ENCODE measurements at places on chromosomes 16 and 17. TPM values are rescaled to one million over a fixed set of nuclear protein-coding genes. Genes with fewer than 3 reads are reported as not detected.

CD300LF gene
- total RNA-seq: not detected

OTOP2 gene
- total RNA-seq: not detected

HS3ST3B1 gene
- 76.9 TPM for total RNA-seq

KCNJ18 gene
- not detected for total RNA-seq

DNA sequence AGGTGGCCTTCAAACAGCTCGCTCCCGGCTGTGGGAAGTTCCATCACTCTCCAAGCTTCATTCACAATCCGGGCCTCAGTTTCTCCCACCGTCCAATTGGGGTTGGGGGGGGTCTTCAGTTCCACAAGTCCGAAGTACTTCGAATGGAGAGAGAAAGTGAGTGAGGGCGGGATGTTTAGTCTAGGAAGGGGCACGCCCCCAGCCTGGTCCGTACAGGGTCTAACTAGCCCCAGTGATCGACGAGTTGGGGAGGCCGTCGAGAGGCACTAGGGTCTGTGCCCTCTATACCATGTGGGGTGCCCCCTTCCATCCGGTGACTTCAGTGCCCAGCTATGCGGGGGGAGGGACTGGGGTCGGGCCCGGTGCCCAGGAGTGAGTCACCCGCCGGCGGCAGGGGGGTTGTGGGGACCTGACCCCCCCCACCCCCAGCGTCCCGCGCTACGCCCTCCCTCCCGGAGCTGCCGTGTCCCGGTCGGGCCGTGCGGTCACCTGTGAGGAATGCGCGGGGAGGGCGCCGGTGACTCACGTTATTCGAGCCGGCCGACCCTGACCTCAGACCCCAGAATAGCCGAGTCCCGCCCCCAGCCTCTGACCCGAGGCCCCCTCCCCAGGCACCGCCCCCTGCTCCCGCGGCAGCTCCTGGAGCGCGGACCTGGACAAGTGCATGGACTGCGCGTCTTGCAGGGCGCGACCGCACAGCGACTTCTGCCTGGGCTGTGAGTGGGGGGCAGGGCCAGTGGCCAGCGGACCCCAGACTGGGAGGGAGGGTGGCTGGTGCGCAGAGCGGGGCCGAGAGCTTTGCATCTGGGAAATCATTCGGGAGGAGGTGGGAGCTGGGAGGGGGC is 658 bp downstream of the TNFRSF12A start:
- DNase-seq: peak; percentile 92
- no peaks in the 10 kb centered on the region for H3K36me3 ChIP-seq
- H3K4me3 ChIP-seq: peak overlapping the region; percentile 86
- H3K27ac ChIP-seq: peak overlapping the region; percentile 96
- H3K27me3 ChIP-seq: peaks cover 2% of the 10 kb centered on the region
- peaks cover 40% of the 10 kb centered on the region for H3K4me1 ChIP-seq

- no peaks in the 10 kb centered on the region for H3K4me1 ChIP-seq
- no peaks in the 10 kb centered on the region for H3K36me3 ChIP-seq
- no peak overlapping the region for H3K27ac ChIP-seq
- no peak overlapping the region for H3K4me3 ChIP-seq
These were observed 63.8 kb downstream of the GSG1L start for GRCh38 chr16:27999687-28000086.

- H3K4me3 ChIP-seq: no peak overlapping the region
- peaks cover 5% of the 10 kb centered on the region for H3K36me3 ChIP-seq
- no peak for DNase-seq
These were observed 125.4 kb downstream of the MRTFB start for GRCh38 chr16:14196539-14196938.

- H3K4me1 ChIP-seq: peaks cover 10% of the 10 kb centered on the region
- no peaks in the 10 kb centered on the region for H3K27me3 ChIP-seq
- no peaks in the 10 kb centered on the region for H3K36me3 ChIP-seq
- no peak overlapping the region for H3K27ac ChIP-seq
- no peak for DNase-seq
These were observed 26.0 kb upstream of the ADCY9 start for GRCh38 chr16:4142268-4142667.

GRCh38 chr16:19689342-19689741 is 28.7 kb downstream of the KNOP1 start:
- H3K27me3 ChIP-seq: no peaks in the 10 kb centered on the region
- H3K36me3 ChIP-seq: peaks cover 31% of the 10 kb centered on the region
- H3K4me1 ChIP-seq: peaks cover 15% of the 10 kb centered on the region
- no peak overlapping the region for H3K27ac ChIP-seq

DNA sequence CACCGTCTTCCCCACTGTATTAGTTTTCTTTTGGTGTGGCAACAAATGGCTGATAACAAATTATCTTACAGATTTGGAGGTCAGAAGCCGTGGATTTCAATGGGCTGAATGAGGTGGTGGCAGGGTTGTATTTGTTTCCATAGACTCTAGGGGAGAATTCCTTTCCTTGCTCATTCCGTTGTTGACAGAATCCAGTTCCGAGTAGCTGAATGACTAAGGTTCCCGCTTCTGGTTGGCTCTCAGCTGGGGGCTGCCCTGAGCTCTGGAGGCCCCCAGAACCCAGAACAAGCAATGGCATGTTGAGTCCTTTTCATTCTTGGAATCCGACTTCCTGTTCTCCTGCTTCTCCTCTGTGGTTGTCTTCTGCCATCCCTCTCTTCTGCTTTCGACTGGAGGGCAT is 280.4 kb downstream of the SNX29 start:
- H3K27ac ChIP-seq: no peak overlapping the region
- no peak overlapping the region for H3K4me3 ChIP-seq
- peaks cover 7% of the 10 kb centered on the region for H3K4me1 ChIP-seq
- peaks cover 4% of the 10 kb centered on the region for H3K36me3 ChIP-seq

DNA sequence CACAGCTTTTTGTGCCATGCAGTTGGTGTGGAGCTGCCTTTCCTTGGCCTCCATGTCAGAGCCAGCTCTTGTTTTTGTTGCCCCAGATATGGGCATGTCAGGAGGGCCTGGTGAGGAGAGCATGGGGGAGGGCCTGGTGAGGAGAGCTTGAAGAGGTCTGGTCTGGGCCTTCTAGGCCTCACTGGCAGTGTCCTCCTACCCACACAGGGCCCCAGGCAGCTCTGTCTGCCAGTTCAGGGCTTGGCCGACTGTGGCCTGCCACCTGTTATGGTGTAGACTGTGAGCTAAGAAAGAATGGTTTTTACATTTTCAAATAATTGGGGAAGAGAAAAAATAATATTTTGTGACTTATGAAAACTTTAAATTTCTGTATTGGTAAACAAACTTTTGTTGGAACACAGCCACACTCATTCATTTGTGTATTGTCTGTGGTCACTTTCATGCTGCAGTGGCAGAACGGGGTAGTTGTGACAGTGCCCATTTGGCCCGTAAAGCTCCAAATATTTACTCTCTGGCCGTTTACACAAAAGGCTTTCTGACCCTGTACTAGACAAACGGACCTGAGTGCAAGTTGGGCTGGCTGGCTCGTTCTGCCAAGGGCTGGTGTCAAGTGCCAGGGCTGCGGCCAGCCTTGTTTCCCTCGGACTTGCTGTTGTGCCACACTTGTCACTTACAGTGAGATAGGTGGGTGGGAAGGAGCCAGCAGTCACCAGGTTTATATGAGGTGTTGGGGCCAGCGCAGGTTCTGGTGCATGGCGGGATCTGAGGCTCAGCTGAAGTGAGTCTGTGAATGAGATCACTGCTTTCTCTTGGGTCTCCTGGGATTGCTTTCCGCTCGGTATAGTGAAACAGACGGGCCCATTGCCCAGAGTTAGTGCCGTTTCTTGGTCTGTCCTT is 18.2 kb downstream of the PGS1 start:
- H3K4me3 ChIP-seq: no peak overlapping the region
- H3K36me3 ChIP-seq: peaks cover 30% of the 10 kb centered on the region
- peaks cover 47% of the 10 kb centered on the region for H3K4me1 ChIP-seq
- H3K27me3 ChIP-seq: no peaks in the 10 kb centered on the region

DNA sequence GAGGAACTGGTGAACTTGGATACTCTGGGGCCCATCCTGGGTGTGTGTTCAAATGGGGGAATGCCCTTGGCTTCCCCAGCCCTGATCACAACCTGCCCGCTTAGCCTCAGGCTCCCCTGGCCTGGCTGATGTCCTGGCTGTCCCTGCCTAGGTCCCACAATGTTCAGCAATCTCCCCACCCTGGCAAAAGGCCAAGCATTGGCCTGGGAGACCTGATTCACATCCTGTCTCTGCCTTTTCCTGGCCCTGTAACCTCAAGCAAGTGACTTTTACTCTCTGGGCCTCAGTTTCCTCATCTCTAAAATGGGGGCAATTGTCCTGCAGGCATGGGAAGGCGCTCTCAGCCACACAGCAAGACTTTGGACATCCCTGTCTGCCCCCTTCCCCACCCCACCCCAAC is 14.4 kb downstream of the CPNE2 start:
- H3K4me3 ChIP-seq: no peak overlapping the region
- no peak for DNase-seq
- H3K27me3 ChIP-seq: no peaks in the 10 kb centered on the region
- peaks cover 9% of the 10 kb centered on the region for H3K4me1 ChIP-seq

DNA sequence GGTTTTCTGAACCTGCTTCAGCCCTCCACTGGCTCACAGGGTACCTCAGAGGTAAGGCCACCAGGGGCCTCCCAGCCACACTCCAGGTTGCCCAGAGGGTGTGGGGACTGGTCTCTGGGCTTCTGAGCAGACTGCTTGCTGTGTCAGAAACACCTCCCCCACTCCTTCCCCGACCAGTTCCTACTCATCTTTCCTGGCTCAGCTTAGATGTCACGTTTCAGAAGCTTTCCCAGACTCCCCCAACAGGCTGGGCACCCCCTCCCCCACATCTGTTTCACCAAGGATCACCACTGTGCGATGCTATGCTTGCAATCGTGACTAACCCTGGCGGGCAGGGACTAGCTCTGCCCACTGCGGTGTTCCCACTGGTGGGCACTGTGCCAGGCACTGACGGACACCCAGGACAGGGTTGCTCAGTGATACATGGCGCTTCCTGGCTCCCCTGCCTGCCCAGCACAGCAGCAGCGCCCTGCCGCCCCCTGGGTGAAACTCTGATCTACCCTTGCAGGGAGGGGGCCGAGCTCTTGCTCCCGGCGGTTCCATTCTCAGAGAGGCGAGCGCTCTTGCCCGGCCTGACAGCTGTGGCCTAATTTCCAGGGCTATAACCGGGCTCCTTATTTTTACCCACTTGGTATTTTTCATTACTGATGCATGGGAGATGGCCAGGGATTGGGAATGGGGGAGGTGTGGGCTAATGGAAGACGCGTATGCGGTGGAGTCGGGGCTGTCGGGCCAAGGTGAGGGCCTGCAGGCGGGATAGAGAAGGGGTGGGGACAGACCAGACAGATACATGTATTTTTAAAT is 29.4 kb upstream of the MTSS2 start:
- H3K4me3 ChIP-seq: peak overlapping the region; percentile 36
- no peaks in the 10 kb centered on the region for H3K27me3 ChIP-seq
- peak overlapping the region; percentile 97 for H3K27ac ChIP-seq
- H3K4me1 ChIP-seq: peaks cover 62% of the 10 kb centered on the region
- peaks cover 21% of the 10 kb centered on the region for H3K36me3 ChIP-seq

GRCh38 chr17:336110-337021 is 16.2 kb downstream of the RPH3AL start:
- H3K4me3 ChIP-seq: no peak overlapping the region
- no peaks in the 10 kb centered on the region for H3K36me3 ChIP-seq
- H3K27ac ChIP-seq: no peak overlapping the region
- peaks cover 37% of the 10 kb centered on the region for H3K27me3 ChIP-seq
- H3K4me1 ChIP-seq: peaks cover 26% of the 10 kb centered on the region

DNA sequence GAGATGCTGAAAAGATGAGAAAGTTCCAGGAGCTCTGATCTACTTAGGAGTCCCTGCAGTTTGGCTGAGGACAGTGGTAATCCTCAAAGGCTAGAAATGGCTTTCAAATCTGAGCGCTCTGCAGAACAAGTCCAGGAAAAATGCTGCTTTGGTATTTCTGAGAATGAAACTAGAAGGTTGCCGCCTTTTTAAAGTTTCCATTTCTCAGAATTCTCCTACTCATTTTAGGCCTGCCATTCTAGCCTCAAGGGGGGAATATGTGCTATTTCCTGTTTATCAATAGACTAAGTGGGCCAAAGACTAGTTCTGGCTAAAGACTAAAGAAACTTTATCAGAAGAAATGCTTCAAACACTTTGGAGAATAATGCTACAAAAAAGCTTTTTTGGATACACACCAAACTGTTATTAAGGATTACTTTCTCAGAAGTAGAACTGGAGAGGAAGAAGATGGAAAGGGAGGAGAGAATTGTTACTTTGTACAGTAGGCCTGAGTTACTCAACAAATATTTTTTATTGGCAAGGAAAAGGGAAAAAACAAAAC is at the start of gene SLFN12L:
Gene SLFN12L (minus strand): TSS at position 78 of the 541 bp plus-strand sequence. CDS start 15,314 bp downstream, outside the sequence.
- H3K4me3 ChIP-seq: no peak within 1 kb of the TSS
- no peak within 1 kb of the TSS for H3K27ac ChIP-seq
- peaks cover 16% of the 10 kb centered on the region for H3K4me1 ChIP-seq
- no peaks in the 10 kb centered on the region for H3K36me3 ChIP-seq
- H3K27me3 ChIP-seq: peaks cover 7% of the 10 kb centered on the region
- no peak for DNase-seq

DNA sequence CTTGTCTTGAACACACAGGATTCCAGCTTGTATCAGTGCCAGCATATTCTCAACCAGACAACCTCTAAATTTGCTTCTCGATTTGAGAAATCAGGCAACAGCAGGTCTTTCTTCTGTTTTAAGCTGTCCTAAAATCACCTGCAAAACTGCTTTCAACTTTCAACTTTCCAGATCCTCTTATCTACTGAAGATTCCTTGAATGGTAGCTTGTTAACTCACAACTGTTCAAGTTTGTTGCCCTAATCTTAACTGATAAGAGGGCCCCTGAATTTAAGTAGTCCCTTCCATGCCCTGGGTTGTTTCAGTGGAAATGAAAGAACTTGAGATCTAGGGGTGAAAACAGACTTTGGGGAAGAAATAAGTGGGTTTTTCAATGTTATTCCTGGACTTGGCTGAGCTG is 57.2 kb downstream of the CHD9 start:
- H3K4me1 ChIP-seq: peaks cover 5% of the 10 kb centered on the region
- no peak for DNase-seq
- H3K27ac ChIP-seq: no peak overlapping the region
- H3K4me3 ChIP-seq: no peak overlapping the region

GRCh38 chr16:84093120-84093878 is 23.4 kb downstream of the MBTPS1 start:
- H3K27ac ChIP-seq: no peak overlapping the region
- H3K4me1 ChIP-seq: no peaks in the 10 kb centered on the region
- no peaks in the 10 kb centered on the region for H3K27me3 ChIP-seq
- peaks cover 65% of the 10 kb centered on the region for H3K36me3 ChIP-seq
- DNase-seq: peak; percentile 57
- no peak overlapping the region for H3K4me3 ChIP-seq

DNA sequence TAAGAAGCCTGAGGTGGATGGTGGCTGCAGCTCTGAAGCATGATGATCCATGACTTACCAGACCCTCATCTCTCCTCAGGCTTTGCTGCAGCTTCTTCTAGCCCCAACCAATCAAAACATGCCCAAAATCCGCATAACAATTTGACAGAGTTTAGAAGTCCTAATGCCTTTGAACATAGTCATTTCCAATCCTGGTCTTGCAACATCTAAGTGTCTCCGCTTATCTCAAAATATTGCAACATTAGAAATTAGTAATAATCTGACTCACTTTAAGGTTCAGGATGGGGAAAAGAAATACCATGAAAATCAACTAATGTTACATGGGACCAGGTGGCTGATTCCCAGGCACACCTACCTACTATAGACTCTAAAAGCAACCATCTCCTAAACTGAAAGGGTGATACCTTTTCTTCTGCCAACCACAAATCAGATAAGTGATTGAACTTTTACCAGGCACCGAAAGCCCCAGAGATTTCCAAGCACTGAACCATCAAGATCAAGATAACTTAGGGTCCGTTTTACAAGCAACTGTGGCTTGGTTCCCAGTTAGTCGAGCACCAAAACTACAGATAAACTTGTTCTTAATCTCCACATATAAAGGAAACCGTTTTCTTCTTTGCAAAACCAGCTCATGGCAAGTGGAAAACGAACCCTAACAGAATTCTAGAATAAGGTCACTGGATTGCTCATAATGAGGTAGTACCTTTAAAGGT is 14.0 kb downstream of the ERN1 start:
- no peak for DNase-seq
- H3K4me3 ChIP-seq: no peak overlapping the region
- H3K36me3 ChIP-seq: peaks cover 2% of the 10 kb centered on the region
- no peak overlapping the region for H3K27ac ChIP-seq
- H3K27me3 ChIP-seq: no peaks in the 10 kb centered on the region
